ENCODE measurements at places on chromosomes 3 and 15.

DNA sequence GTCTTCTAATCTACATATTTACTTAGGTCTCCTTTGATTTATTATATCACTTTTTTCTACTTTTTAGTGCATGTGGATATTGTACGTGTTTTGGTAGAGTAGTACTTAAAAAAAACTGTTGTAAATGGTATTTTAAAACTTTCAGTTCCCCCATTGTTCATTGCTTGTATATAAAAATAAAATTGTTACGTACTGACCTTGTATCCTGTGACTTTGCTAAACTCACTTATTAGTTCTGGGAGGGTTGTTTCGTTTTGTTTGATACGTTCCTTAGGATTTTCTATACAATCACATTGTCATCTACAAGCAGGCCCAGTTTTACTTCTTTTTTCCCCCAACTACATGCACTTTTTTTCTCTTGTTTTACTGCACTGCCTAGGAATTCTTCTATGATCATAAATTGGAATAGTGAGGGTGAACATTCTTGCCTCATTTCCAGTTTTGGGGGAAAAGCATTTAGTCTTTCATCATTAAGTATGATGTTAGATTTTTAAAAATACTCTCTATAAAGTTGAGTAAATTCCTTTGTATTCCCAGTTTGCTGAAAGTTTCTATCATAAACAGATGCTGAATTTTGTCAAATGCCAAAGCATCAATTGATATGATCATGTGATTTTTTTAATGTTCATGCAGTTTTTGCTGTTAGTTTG lies 33.5 kb upstream of the ACKR4 start:
- DNase-seq, result no peak

- no peak for DNase-seq
Observed at GRCh38 chr3:132569153-132569552, 27.9 kb upstream of the ACKR4 start.

GRCh38 chr15:94443186-94443585 lies 211.8 kb downstream of the MCTP2 start:
- DNase-seq, result no peak

GRCh38 chr15:40845036-40845435 lies 1.2 kb downstream of the SPINT1 start:
- DNase-seq, result no peak

GRCh38 chr3:159763602-159764489 lies 224.8 kb upstream of the IL12A start:
- peak; percentile 45 for DNase-seq

DNA sequence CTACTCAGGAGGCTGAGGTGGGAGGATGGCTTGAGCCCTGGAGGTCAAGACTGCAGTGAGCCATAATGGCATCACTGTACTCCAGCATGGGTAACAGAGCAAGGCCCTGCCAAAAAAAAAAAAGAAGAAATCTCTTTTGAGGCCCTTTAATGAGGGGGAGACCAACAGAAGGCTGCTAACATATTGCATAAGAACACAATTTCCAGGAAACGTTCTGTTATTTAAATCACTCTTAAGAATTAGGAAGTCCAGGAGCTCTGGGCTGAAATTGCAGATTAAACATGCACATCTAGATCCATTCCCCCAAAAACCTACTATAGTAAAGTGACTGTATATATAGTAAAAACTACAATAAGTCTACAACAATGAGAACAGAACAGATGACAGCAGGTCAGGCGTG lies 16.1 kb upstream of the BLM start:
- DNase-seq, result no peak

- no peak for DNase-seq
Observed at GRCh38 chr15:68298882-68299381, 21.4 kb downstream of the FEM1B start.

- DNase-seq, result no peak
Observed at GRCh38 chr3:192169332-192169915, 557.9 kb downstream of the FGF12 start.

GRCh38 chr15:67385971-67386370 lies 131.4 kb downstream of the IQCH start:
- DNase-seq, result no peak

DNA sequence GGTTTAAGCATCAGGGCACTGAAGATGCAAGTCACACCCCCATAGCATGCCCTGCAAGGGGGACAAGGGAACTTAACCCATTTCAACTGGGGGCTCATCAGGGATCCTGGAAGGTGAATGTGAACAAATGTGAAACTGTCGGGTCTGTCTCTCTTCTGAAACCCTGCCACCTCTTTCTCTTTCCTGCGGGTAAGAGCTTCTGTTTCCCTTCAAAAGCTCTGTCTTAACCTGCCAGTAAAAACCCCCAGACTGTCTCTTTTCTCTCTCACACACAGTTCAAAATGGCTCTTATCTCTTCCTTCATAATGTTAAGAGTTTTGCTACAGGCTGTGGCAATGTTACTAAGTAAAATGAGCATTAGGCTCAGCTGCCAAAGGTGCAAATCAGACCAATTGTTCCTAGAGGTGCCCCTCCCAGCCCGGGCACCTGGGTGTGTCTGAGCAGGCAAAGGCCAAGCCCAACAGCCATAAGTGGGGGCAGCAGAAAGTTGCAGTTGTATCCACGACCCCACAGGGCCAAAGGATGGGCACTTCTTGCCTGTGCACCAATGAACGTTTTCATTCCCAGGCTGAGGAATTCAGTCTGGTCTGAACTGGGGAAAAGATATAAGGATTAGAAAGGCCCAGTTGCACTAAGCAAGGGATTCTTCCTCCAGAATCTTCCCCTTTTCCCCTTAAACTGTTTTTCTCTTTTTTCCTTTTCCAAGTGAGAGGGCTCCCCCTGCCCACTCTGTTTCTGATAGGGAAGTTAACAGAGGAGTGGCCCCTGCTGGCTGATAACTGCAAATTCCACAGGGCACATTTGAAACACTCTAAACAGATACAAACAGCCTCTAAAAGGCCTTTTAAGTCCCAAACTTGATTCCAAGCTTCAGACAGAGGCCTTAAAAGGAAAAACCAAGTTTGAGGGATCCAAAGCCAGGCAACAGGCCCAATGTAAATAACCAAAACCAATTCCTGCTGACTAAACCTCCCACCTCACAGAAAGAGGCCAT lies 113.8 kb upstream of the EPHA6 start:
- no peak for DNase-seq

DNA sequence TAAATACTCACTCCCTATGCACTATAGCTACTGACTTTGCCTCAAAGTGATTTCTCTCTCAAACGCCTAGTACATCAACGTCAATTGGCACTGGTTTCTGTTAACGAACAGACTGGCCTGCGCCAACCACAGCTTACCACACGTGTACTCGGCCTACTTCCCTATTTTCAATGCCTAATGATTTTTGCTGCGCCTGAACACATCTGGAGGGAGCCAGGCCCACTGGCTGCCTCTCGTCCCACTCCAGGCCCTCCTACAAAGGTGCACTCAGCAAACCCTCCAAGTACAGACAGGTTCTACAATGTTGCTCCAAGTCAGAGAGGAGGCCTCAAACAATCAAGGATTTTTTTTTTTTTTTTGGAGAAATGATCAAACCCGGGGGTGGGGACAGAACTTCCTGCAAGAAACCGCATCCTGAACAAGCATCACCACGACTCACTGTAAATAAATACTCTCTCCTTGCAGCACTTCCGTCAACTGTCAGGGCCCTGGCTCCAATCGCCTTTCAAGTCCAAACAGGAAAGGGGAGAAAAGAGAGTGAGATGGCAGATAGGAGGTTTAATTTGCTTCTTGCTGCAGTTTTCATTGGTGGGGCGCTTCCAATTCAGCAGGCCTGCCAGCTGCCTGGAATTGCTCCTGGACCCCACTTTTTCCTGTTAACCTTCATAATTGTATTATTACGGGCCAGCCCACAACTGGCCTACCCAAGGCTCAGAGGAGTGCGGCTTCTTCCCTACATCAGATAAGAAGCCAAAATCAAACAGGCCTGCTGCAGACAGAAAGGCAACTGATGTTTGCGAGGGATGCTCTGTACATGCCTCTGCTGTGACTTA lies 139.3 kb downstream of the FOXP1 start:
- no peak for DNase-seq

DNA sequence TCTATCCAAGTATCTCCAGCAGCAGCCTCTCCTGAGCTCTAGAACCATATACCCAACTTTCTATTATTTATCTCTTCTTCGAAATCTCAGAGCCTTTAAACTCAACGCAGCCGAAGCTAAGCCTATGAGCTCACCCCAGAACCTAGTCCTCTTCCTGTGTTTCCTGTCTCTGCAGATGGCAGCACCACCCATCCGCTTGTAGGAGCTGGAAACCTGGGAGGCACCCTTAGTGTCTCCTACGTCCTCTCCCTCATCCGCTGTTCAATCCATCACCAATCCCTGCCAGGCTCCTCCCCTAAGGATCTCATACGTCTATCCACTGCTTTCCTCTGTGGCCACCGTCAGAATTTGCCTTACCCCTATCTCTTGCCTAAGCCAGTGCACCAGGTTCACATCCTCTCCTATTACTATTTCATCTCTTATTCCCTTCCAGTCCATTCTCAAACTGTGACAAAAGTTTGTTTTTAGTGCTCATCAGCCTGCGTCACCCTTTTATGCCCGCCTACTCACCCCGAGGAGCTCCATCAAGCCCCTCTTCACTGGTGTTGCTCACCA lies 9.6 kb downstream of the VGLL4 start:
- DNase-seq, result no peak

- no peak for DNase-seq
Observed at GRCh38 chr15:100680726-100681125, 78.3 kb downstream of the ASB7 start.

GRCh38 chr3:23810343-23811184 lies 4.8 kb downstream of the UBE2E1 start:
- DNase-seq, result no peak

DNA sequence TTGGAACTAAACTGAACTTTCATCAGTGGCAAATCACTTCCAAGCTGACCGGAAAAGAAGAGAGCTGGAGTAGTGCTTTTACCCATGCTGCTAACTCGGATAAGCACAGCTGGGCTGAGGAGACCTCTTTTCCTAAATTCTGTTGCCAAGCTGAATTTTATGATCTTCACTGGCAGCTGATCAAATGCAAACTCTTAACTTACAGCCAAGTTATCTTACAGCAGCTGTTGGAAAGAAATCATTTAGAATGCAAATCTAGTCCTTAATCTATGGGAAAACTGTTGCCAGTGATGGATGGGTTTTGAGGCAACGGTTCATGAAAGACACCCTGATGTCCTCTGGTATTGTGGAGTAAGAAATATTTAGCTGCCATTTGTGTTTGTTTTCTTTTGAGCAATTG lies 216.5 kb downstream of the ZNF385D start:
- DNase-seq, result no peak

DNA sequence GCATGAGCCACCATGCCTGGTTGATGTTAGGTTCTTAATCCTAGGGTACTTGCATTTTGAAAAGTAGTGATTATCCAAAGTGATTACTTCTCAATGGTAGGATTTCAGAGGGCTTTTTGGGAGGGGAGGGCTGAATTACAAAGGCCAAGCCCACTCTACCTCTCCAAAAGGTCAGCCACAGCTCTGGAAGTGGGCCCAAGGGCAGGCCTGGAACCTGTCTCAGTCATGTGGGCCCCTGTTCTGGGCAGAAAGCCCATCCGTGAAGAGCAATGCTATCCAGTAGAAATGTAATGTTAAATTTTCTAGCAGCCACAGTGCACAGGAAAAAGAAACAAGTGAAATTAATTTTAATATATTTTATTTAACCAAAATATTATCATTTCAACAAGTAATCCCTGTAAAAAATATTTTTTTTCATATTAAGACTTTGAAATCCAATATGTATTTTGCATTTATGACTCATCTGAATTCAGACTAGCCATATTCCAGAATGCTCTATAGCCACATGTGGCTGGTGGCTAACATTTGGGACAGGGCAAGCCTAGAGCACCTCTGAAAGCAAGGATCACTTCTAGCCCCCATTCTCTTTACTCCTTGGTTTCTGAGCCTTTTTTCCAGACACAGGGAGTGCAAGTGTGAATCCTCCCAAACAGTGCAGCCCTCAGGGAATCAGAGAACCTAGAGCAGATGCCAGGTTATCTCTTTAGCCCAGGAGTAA lies 16.8 kb downstream of the RFT1 start:
- no peak for DNase-seq

DNA sequence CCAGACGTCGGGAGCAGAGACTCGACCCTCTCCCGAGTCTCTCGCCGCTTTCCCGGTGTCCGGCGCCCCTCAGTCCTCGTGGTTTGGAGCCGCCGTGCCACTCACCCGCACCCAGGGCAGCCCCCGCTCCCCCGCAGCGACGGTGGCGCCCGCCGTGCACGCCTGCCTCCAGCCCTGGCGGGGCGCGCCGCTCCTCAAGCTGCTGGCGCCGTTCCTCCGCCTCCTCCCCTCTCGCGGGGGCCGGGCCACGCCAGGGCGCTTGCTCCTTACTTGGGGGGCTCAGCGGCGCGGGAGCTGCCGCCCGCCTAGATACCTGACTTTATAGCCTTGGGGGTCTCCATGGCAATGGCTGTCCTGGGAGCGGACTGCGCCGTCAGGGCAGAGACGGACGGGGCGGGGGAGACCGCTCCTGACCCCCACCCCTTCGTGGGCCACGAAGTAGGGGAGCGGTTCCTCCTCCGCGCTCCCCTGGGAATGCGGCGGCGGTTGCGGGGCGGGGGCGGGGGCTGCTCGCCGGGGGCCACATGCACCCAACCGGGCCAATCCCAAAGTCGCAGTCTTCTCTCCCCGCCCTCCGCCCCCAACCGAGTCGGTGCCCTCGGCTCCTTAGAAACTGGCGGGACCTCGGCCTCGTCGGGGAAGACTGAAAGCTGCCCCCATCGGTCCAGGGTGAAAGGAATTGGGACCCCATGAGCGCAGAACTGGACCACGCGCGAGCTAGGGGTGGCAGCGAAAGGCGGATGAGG lies at the start of gene ANKRD63:
Gene ANKRD63, minus strand, starts transcription at position 196 of the 746 bp plus-strand sequence. CDS start 478 bp downstream, outside the sequence.
- no peak for DNase-seq

- DNase-seq, result no peak
Observed at GRCh38 chr3:45889337-45889736, 3.0 kb downstream of the CCR9 start.

- DNase-seq, result no peak
Observed at GRCh38 chr3:194070634-194071409, 65.1 kb upstream of the HES1 start.

GRCh38 chr15:33844186-33844585 lies 124.1 kb upstream of the CHRM5 start:
- no peak for DNase-seq

GRCh38 chr15:66763186-66764071 lies 61.4 kb downstream of the SMAD6 start:
- DNase-seq, result no peak

DNA sequence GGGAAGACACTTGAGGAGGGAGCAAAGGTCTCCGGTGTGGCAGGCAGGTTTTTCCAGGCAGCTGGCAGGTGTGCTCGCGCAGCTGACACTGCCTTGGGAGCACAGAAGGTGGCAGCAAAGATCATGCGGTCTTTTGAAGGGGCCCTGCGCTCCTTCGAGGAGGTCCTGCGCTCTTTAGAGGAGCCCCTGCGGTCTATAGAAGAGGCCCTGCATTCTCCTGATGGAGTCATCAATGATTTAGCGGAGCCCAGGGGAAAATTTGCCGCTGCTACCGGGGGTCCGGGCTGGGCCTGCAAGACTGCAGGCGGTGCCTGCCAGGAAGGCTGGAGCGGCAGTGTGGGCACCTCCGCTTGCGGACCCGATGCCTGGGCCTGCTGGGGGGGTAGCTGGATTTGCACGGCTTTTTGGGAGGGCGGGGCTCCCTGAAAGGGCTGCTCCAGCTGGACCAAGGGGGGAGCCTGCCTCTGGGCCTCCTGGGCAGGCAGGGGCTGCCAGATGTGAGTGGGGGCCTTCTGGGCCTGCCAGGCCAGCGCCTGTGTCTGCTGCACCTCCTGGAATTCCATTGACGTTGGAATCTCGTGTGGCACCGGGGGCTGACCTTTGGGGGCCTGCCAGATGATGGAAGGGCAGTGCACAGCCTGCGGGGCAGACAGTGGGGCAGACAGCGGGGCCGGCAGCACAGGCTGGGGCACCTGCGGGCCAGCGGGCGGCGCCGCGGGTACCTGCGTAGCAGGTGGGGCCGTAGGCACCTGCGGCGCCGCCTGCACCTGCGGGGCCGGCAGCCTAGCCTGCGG lies 2.1 kb downstream of the MAGEL2 start:
- DNase-seq, result no peak
